ENCODE measurements at places on chromosomes 4 and X.

DNA sequence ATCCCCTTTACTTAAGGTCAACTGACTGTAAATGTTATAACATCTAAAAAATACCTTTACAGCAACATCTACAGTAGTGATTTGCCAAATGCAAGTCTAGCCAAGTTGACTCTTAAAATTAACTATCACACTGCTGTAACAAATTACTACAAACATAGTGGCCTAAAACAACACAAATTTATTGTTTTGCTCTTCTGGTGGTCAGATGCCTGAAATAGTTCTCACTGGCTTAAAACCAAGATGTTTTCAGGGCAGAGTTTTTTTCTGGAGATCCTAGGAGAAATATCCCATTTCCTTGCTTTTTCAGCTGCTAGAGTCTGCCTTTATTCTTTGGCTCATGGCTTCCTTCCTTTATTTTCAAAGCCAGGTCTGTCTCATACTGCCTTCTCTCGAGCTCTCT, 120.5 kb downstream of the ADGRL3 start:
- DNase-seq: no peak

GRCh38 chr4:127425851-127426250, 206.9 kb upstream of the INTU start:
- DNase-seq: no peak

GRCh38 chr4:179768996-179769395, 2326.8 kb upstream of the AGA start:
- no peak for DNase-seq

DNA sequence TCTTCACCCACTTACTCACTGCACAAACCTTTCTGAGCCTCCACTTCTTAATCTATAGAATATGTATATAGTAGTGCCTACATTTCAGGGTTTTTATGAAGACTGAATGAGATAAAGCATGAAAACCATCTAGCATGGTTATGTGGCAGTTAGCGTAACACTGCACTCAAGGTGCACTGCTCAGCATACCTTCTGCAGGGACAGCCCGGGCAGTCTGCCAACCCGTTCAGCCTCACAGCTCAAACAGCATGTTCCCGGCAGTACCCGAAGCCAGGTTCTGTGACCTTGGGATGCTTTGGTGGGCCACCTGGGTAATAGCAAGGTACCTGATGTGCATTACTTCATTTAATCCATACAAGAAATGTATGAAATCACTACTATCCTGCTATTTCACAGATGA, 81.4 kb downstream of the DOCK11 start:
- no peak for DNase-seq

DNA sequence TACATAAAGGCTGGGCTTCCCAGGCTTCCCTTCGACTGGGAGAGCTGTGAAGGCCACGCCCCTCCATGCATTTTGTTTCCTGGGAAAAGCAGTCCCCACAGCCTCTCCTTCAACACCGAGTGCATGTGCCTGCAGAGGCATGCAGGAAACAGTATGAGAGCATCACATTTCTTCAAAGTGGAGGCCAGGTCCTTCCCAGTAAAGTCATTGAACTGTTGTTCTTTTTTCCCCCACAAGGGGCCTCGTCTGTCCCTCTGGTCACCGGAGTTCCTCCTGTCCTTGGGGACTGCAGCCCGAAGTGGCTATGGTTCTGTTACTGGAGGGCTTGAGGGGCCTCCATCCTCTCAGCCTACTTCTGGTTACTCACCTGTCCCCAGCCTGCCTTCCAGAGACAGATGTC, 56.0 kb downstream of the RAI2 start:
- DNase-seq: no peak

DNA sequence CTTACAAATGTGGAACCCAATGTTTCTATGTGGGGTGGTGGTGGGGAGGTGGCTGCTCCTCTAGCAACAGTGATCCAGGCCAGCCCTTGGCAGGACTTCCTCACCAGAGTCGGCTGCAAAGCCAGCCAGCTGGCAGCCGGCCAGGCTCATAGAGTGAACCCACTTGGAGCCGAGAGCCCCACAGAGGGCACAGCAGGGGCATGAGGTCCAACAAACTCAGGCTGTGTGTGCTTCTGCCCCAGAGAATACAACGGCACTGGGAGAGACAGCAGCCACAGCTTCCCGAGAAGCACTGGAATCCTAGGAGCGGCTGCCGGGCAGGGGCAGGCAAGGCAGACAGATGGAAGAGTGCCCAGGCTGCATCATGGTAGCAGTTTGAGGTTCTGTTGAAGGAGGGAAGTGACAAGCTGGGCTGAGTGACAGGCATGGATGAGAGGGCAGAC, 23.5 kb upstream of the SOWAHD start:
- DNase-seq: no peak

DNA sequence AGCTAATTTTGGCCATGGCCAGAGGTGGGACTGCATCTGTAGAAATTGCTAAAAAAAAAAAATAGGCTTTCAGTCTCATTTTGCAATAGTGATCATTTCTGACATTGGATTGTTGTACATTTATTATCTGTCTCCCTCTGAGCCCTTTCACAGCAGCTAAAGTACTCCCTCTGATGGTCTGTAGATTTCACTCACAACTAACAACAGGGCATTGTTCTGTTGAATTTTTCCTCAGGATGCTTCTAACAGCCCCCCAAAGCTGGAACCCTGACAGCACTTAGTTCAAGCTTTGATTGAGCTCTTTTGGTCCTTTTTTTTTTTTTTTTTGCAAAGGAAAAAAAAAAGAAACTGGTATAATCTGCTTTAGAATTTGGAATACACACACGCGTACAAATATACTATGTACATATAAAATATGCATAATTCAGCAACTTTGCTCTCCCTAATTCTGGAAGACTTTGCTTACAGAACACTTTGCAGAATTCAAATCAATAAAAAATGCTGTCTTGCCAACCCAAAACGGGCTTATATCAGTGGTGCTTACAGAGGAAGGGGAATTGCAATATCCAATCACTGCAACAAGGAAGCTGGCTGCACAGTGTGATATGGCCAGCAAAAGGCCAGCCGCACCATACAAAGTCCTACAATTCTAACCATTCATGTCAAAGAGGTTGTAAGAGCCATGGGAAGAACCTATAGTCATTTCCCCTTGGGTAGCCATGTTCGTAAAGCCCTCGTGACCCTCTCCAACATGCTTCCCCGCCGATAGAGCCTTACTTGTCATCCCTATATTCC, 406.4 kb downstream of the SMARCA1 start:
- no peak for DNase-seq

Data from NCI-H2171 (cell line).